ENCODE measurements at places on chromosomes 7 and 10.

DNA sequence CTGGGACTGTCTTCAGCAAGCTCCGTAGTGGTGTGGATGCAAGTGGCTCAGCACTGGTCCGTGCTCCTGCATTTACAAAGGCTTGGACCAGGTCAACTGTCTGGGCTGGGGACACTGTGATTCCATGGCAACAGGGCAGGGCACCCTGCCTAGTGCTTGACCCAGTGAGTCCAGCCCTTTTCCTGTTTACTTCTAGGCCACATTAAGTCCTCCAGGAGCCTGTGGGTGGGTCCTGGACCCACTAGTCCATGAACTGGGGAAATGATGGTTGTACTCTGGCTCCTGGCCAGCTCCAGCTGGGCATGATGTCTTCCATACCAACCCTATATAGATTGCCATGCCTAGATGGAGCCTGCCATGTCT is 152.0 kb downstream of the RPS24 start:
- no peak for DNase-seq

- no peak for DNase-seq
Observed at GRCh38 chr7:30476459-30477145, 2.0 kb downstream of the NOD1 start.

DNA sequence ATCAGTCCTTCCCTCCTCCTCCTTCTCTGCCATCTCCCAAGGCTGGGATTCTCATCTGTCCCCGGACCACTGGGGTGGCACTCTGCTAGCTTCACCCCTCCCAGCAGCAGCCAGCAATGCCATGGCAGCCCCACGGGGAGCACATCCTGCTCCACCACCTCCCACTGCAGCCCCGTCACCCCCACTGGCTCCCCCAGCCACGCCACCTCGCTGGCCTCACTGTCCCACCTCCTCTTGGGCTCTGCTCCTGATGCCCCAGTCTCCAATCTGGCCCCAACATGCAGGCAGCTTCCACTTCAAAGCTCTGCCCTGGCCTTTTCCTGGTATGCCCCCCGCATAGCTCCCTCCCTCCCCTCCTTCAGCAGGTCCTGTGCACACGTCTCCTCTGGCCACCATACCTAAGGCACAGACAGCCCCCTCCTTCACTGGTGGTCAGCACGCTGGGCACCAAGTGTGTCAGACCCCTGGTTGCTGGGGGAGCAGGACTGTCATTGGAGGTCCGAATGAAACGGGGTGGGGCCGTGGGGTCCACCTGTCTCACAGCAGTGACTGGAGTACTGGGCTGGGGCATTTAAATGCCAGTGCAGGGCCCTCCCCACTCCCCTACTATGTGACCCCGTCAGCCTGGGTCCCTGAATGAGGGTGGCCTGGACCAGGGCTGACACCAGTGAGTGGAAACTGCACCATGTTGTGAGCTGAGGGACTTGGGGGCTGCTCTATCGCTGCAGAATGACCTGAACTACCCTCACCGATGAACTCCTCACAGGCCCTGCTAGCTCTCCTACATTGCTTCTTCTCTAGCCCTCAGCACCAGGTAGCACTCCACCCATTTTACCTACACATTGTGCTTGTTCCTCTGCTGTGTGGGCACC is 38.7 kb downstream of the RASGEF1A start:
- no peak for DNase-seq

DNA sequence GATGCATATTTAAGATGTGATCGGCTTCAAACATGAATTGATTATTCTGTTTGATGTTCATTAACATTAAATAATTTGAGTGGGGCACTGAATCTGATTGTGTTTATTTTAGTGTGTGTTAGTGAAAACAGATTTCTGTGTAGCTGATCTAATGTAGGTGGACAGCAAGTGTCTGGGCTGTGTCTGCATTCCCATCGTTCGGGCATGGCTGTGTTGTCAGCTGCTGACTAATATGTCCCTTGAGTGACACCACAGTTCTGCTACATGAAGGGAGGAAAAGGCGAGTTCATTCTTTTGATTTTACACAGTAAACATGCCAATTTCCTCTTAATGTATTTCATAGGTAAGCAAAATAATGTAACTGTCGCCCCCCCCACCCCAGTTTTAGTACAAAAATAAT is 203.0 kb downstream of the CNTNAP2 start:
- DNase-seq, result no peak

- DNase-seq, result no peak
Observed at GRCh38 chr7:112223310-112223709, 16.8 kb downstream of the ZNF277 start.

GRCh38 chr10:109956454-109957091 is 33.3 kb upstream of the XPNPEP1 start:
- DNase-seq, result no peak

DNA sequence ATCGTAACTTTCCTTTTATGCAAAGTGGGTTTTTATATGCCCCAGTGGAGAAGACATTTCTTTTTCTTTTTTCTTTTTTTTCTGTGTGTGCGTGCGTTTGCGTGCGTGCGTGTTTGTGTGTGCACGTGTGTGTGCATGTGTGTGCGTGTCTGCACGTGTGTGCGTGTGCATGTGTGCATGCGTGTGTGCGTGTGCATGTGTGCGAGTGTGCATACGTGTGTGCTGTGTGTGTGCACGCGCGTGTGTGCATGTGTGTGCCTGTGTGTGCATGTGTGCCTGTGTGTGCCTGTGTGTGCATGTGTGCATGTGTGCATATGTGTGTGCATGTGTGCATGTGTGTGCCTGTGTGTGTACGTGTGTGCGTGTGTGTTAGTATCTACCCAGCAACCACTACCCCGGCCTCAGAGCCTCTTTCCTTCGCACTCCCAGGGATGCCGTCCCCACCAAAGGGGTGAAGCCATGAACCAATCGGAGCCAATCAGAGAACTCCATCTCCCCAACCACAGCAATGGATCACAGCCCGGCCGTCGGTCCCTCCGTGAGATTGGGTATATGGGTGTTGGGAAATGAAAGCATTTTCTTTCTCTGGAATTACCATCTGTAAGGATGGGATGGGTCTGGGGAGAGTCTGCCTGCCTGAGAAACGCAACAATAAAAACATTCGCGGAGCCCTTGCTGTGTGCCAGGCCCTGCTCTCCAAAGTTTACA is 92.3 kb downstream of the ELFN1 start:
- DNase-seq, result no peak

DNA sequence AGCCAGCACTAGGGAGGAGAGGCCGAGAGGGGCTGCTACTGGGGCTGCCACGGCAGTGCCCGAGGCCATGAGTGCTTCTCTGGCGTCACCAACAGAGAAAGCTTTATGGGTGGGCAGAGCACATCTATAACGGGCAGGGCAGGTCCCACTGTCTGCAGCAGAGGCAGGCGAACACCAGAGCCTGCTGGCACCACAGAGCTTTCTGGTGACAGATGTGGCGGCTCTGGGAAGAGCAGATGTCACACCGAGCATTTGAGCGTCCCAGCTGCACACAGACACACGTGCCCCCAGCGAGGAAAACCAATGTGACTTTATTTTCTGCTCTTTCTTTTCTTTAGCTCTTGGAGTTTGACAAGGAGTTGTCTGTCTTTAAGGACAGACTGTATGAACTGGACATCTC is 20.5 kb downstream of the NKX6-2 start:
- no peak for DNase-seq

GRCh38 chr10:44994752-44995530 is 5.8 kb upstream of the ZNF22 start:
- no peak for DNase-seq
